NCI-H2171 (cell line): ENCODE measurements at places on chromosomes 12 and 14.

DNA sequence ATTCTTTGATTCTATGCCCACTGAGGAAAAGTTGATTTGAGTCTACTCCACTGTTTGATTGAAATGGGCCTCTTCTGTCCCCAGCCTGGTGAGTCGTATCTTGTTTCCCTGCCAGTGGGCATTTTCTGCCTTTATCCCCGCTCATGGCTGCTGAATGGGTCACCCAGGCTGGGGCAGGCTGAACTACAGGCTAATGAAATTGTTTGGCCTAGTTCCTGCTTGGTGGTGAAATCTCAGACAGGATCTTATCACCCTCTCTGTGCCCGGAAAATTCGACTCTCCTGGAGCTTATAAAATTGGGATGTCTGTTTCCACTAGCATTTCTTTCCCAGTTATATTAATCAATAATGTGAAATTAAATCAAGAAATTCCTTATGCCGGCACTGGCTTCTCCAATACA is 65.0 kb downstream of the CHST11 start:
- no peak for DNase-seq

DNA sequence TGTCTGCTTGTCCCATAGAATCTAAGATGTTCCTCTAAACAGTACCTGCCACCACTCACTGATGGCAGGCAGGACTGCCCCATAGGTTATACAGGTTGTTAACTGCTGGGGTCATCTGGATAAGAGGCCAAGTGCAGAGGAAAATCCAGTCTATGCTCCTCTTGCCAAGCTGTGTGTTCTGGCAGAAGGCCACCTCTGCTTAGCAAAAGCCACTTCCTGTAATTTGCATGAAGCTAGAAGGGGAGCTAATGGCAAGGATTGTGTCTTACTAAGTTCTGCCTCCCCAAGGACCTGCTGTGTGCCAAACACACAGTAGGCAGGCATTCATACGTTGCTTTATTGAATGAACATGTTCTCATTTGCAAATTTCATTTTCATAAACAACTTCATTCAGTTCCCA is 445.4 kb downstream of the BCL11B start:
- DNase-seq = no peak

GRCh38 chr12:70459786-70460185 is 93.7 kb downstream of the KCNMB4 start:
- no peak for DNase-seq

- no peak for DNase-seq
These were observed 12.9 kb upstream of the KRT73 start for GRCh38 chr12:52631264-52631663.

DNA sequence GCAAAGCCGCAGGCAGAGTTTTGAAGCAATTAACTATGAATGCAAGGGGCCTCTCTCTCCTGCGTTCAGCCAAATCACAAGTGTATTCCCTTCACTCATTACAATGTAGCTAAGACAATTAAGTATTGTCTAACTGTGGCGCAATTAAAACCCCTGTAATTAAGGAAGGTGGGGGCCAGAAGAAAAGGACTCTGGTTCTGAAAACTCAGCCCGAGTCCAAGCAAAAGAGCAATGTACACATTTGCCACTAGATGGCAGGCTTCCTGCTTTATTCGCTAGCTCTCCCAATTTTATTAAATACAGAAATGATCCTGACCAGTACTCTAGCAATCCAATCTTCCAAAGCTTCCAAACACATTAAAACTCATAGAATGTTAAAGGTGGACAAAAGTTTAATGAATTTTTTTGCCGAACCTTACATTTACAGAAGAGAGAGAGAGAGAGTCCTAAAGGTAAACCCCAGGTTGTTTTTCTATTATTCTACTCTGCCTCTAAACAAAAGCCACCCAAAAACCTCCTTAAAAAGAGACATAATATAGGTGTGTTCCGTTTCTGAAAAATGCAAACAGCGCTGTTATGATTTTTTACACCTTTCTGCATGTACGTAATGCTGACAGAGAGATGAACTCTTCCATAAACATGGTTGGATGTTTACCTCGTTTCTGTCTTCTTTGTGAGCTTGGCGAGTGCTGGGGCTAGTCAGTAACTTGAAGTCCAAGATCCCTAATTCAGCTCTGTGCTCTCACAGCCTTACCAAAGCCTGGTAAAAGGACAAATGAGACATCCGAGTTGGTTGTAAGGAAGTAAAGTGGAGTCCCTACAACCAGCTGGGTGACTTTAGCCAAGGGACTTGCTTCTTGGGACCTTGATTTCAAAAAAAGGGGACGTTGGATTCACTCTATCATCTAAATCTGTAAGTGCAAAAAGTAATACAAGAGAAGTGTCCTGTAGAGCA is 50.9 kb upstream of the VASH1 start:
- DNase-seq = peak; percentile 34

DNA sequence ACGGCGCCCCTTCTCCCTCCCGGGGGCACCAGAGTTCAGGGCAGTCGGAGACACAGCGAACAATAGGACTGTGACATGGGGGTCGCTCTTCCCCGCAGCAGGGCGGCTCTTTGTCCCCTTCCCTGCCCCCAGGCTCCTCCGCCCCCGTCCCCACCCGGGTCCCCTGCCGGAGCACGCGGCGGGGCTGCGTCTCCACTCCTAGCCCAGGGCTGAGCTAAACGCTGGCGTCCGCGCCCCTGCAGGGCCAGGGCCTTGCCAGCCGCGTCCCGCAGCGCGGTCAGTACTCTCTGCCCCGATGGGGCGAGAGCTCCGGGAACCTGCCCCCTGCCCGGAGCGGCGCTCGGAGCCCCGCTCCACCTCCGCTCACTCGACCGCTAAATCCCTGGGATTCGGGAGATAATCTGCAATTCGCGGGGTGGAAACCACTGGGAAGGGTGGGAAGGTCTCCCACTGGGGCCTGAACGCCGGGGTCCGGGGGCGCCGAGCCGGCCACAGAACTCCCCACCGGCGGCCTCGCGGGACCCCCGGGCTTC is 825 bp upstream of the CCDC85C start:
- DNase-seq = no peak

DNA sequence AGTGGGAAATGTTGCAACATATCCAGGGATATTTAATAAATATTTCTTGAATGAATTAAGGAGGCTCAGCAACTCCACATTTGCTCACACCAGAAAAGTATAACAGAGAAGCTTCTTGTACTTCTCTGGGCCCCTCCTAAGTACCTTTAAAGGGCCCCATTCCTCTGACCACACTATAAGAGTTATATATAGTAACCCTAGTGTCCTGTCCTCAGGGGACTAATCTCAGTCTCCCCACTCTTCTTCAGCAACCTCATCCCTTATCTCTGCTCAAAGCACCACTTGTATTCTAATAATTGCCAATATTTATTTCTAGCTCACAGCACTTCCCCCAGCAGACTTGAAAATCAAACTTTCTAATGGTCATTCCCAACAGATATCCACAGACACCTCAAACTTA is 237.1 kb downstream of the GXYLT1 start:
- DNase-seq = no peak

- peak; percentile 42 for DNase-seq
These were observed 233.6 kb upstream of the RMST start for GRCh38 chr12:97229004-97229403.

GRCh38 chr12:68358532-68359485 is 26.6 kb upstream of the MDM1 start:
- peak; percentile 4 for DNase-seq

- DNase-seq = no peak
These were observed 4.7 kb upstream of the CISTR start for GRCh38 chr12:53756300-53757100.

DNA sequence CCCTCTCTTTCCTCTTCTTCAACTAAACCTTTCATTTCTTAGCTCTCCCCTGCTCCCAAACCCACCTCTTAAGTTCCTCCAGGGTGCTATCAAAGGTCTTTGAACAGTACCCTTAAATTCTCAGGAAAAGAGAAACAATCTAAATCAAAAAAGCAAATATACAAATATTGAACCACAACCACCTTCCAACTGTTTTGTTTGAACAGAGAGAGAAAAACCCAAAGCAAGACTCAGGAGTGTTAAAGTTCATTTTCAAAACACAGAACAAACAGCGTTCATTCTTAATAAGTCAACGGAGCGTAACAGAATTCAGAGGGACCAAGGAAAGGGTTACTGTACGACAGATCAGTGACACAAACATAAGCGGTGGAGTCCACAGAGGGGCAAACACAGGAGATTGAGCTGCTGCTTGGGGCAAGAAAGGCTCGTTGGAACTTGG is 73.3 kb downstream of the NDUFA12 start:
- DNase-seq = no peak

DNA sequence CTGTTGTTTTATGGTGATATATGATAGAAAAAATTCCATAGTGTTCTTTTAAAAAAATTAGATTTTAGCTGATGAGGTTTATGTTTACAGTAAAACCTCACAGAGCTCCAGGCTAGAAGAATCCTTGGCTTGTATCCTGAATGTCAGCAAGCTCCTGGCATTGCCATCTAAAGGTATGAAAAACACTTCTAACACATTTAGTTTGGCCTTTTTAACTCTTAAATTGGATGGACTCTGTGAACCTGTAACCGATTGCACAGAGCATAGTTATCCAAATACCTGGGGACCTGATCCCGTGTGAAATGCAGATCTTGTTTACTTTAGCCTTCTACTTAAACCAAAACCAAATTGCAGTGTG is 241.1 kb upstream of the DCN start:
- DNase-seq = no peak

- DNase-seq = no peak
These were observed 392.7 kb downstream of the RPS29 start for GRCh38 chr14:49193332-49194065.

- DNase-seq = no peak
These were observed 136.5 kb upstream of the CRY1 start for GRCh38 chr12:107229827-107230226.

- no peak for DNase-seq
These were observed 211.4 kb upstream of the RTL1 start for GRCh38 chr14:101114726-101115515.

GRCh38 chr12:107492393-107493134 is 193.0 kb upstream of the PWP1 start:
- DNase-seq = no peak

DNA sequence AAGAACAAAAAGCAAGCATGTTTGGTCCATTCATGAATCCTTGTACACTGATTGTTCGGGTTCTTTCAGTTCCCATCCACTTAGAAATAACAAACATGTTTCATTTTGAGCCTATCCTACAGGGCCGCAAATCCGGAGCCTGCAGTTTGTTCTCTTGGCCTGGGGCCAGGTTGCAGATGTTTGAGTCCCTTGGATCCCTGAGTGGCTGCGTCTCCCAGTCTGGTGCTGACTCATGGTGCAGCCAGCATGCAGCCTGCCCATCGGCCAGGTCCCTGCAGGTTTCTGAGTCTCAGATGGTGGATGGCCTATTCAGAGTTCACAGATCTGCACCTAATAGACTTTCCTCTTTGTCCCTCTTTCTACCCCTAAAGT is 1.9 kb upstream of the DYNC1H1 start:
- DNase-seq = peak; percentile 96

DNA sequence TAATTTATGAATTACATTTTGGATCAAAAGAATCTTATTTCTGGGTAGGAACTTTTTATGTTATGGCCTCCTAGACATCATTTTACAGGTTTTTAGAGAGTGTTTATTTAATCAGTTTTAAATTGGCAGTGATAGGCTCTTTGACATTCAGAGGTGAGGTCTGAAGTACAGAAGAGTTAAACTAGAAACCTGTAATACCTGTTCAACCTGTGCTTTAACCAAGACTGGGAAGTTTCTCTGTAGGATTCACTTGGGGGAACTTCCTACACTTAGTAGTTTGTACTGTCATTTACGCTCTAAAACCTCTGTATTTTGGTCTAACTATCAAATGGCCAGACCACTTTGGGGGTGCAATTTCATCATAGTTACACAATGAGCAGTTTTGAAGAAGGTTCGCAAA is 35.9 kb downstream of the PLEKHA5 start:
- no peak for DNase-seq

- DNase-seq = no peak
These were observed 75.2 kb downstream of the PITPNM2 start for GRCh38 chr12:123075646-123076171.

DNA sequence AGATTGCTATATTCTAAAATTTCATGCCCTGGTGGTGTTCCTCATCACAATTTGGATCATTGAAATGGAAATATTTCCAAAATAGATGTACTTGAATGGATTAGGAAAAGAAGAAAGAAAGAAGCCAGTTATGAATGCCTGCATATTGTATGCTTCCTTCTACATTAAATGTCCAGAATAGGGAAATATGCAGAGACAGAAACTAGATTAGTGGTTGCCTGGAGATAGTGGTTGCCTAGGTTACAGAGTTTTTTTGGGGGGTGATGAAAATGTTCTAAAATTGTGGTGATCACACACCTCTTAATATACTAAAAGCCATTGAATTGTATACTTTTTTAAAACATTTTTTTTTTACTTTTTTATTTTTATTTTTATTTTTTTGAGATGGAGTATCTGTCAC is 18.0 kb downstream of the TUBA1A start:
- no peak for DNase-seq

GRCh38 chr12:91009319-91009950 is 4.7 kb upstream of the EPYC start:
- no peak for DNase-seq

GRCh38 chr12:62003701-62004100 is 256.5 kb upstream of the USP15 start:
- DNase-seq = no peak

GRCh38 chr14:99380402-99380801 is 100.3 kb downstream of the SETD3 start:
- no peak for DNase-seq
